ENCODE measurements at places on chromosomes 16 and 17.

DNA sequence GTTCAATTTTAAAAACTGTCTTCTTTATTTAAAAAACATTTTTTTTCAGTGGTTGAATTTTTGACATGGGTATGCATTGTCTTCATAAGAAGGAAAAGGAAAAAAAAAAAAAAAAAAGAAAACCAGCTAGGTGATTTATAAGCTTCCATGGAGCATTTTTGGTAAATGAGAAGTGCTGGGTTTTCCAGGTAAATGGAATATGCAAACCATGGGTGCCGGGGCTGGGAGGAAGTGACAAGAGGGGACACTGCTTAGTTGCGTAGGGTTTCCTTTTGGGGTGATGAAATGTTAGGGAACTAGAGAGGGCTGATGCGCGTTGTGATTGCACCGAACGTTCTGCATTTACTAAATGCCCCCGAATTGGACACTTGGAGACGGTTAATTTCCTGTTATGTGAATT lies 217.4 kb upstream of the FOXF1 start:
- H3K4me3 ChIP-seq = no peak overlapping the region
- H3K27me3 ChIP-seq = no peaks in the 10 kb centered on the region
- no peak overlapping the region for H3K27ac ChIP-seq
- DNase-seq = no peak
- no peaks in the 10 kb centered on the region for H3K36me3 ChIP-seq

DNA sequence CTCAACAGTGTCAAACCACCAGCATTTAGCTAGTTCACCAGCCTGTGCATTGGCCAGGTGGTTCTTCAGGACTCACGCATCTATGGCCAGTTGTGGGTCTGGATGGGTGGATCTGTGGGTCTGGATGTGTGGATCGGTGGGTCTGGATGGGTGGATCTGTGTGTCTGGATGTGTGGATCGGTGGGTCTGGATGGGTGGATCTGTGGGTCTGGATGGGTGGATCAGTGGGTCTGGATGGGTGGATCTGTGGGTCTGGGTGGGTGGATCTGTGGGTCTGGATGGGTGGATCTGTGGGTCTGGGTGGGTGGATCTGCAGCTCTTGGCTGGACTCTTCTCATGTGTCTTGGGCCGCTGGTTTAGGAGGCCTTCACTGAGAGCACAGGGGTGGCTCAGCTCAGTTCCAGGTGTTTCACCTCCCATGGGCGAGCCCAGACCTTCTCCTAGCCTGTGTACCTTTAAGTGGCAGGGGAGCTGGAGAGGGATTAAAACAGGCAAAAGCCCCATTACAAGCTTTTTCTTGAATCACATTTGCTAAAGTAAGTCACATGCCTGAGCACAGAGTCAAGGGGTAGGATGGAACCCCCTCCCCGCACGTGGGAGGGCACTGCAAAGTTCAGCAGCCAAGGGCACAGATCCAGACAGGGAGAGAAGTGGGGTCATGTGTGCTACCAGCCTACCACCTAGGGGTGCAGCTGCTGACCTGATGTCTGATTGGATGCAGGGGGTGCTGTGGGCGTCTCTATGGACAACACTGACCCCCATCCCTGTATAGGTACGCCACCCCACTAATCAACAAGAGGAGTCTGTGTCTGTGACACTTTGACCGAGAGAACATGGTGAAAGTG lies 3.4 kb upstream of the NUBP1 start:
- H3K27ac ChIP-seq = no peak overlapping the region
- no peaks in the 10 kb centered on the region for H3K36me3 ChIP-seq
- H3K4me1 ChIP-seq = peaks cover 28% of the 10 kb centered on the region
- DNase-seq = no peak
- H3K4me3 ChIP-seq = no peak overlapping the region

- DNase-seq = no peak
- H3K4me1 ChIP-seq = no peaks in the 10 kb centered on the region
- H3K27me3 ChIP-seq = no peaks in the 10 kb centered on the region
- H3K27ac ChIP-seq = no peak overlapping the region
- H3K36me3 ChIP-seq = no peaks in the 10 kb centered on the region
Measured at GRCh38 chr16:46947900-46948547, 25.4 kb downstream of the DNAJA2 start.

- DNase-seq = no peak
- H3K4me1 ChIP-seq = peaks cover 18% of the 10 kb centered on the region
- no peaks in the 10 kb centered on the region for H3K36me3 ChIP-seq
- no peak overlapping the region for H3K4me3 ChIP-seq
Measured at GRCh38 chr17:8285270-8286181, 2.9 kb upstream of the RANGRF start.

- peaks cover 10% of the 10 kb centered on the region for H3K36me3 ChIP-seq
- no peak for DNase-seq
- no peak overlapping the region for H3K4me3 ChIP-seq
- H3K27ac ChIP-seq = peak overlapping the region; percentile 56
- H3K27me3 ChIP-seq = no peaks in the 10 kb centered on the region
- H3K4me1 ChIP-seq = peaks cover 53% of the 10 kb centered on the region
Measured at GRCh38 chr17:64155751-64156544, 26.0 kb upstream of the ERN1 start.

- DNase-seq = no peak
- no peak overlapping the region for H3K4me3 ChIP-seq
- peaks cover 16% of the 10 kb centered on the region for H3K4me1 ChIP-seq
- no peaks in the 10 kb centered on the region for H3K36me3 ChIP-seq
Measured at GRCh38 chr17:21239680-21240368, 13.4 kb downstream of the NATD1 start.

- H3K4me1 ChIP-seq = peaks cover 38% of the 10 kb centered on the region
- H3K4me3 ChIP-seq = peak overlapping the region; percentile 90
- H3K27me3 ChIP-seq = no peaks in the 10 kb centered on the region
- peak overlapping the region; percentile 92 for H3K27ac ChIP-seq
- H3K36me3 ChIP-seq = peaks cover 10% of the 10 kb centered on the region
- DNase-seq = no peak
Measured at GRCh38 chr16:30533748-30534367, 800 bp downstream of the ZNF747 start.

GRCh38 chr16:80993307-80993706 lies 13.4 kb downstream of the CMC2 start:
- H3K4me1 ChIP-seq = no peaks in the 10 kb centered on the region
- no peaks in the 10 kb centered on the region for H3K27me3 ChIP-seq
- H3K27ac ChIP-seq = no peak overlapping the region
- H3K36me3 ChIP-seq = no peaks in the 10 kb centered on the region

DNA sequence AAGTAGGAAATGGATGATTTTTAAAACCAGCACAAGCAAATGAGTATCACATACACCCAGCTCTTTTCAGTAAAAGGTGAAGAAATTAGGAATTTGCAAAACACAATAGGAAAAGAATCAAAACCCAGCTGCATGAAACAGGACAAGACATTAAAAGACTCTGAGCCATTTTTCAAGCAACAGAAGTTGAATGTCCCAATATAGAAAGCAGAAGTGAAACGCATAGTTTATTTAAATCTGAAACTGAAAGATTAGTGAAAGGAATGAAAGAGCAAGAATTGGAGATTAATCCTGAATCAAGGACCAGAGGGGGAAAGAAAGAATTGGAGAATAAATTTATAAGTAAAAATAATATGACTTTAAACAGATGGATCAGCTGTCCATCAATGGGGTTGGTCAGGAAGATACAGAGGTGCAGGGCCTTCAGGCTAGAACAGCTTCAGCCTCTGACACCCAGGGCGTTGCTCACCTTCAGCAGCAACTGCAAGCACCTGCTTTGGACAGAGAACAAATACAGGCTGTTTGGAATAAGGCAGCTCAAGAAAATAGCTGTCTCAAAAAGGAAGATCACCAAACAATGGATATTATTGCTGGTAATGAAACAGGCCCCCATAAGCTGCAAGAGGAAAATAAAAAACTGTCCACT lies 3.9 kb upstream of the ARHGAP17 start:
- DNase-seq = no peak
- H3K27ac ChIP-seq = no peak overlapping the region
- no peaks in the 10 kb centered on the region for H3K27me3 ChIP-seq
- peaks cover 11% of the 10 kb centered on the region for H3K4me1 ChIP-seq

GRCh38 chr17:11935734-11936406 lies 61.4 kb downstream of the ZNF18 start:
- no peak overlapping the region for H3K4me3 ChIP-seq
- H3K36me3 ChIP-seq = no peaks in the 10 kb centered on the region
- no peaks in the 10 kb centered on the region for H3K27me3 ChIP-seq
- DNase-seq = no peak
- H3K27ac ChIP-seq = no peak overlapping the region

Data from vagina (tissue), 2 donors.